Astrocyte of the spinal cord (primary cell): ENCODE measurements at places on chromosomes 7 and 10.

GRCh38 chr10:129891806-129892205 is 72.3 kb downstream of the EBF3 start:
- DNase-seq, result no peak

DNA sequence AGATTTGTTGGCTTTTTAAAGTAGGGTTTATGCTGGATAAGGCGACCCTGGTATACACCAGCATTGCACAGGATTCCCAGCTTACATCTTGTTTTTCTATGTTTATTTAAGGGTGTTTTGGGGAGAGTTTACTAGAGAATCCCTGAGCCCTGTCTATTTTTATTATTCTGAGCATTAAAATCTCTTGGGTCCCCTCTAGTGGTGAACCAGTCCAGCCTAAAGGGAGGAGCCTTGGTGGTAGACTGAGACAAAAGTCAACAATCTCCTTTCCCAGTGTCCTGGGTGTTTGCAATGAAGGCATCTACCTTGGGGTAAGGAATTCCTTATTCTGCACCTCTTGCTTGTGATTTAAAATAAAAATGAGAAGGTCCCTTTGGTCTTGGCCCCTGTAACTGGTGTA is 38.2 kb downstream of the ANTXRL start:
- DNase-seq, result no peak

GRCh38 chr7:105224884-105225651 is 163.7 kb downstream of the SRPK2 start:
- DNase-seq, result peak; percentile 94

DNA sequence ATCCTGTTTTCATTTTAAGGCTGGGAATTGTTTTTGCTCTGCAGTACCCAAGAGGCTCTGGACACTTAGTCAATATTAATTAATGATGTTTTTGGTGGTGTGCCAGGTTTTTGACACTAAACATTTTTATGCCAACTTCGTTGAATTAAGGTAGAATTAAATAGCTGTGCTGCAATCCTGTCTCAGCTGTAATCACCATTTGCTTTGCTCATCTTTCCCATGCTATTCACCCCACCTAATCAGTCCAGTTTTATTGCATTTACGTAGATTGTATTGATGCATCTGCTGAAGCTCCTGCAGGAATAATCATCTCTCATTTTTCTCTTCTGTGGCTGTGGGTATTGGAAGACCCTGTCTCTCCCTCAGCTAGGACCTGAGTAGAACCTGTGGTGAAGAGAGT is 52.6 kb upstream of the TRUB1 start:
- DNase-seq, result no peak

- no peak for DNase-seq
Observed at GRCh38 chr7:30802812-30803211, 31.6 kb downstream of the MINDY4 start.

GRCh38 chr7:19295376-19295775 is 150.2 kb upstream of the FERD3L start:
- no peak for DNase-seq

- DNase-seq, result no peak
Observed at GRCh38 chr7:68821846-68822245, 776.4 kb upstream of the AUTS2 start.

DNA sequence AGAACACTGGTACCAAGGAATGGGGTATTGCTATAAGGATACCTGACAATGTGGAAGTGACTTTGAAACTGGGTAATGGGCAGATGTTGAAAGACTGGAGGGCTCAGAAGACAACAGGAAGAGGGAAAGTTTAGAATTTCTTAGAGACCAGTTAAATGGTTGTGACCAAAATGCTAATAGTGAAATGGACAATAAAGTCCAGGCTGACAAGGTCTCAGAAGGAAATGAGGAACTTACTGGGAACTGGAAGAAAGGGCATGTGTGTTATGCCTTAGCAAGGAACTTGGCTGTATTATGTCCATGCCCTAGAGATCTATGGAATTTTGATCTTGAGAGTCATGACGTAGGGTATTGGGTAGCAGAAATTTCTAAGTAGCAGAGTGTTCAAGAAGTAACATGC is 38.0 kb downstream of the FAM149B1 start:
- no peak for DNase-seq

- no peak for DNase-seq
Observed at GRCh38 chr10:72174297-72174662, 41.5 kb upstream of the ANAPC16 start.

DNA sequence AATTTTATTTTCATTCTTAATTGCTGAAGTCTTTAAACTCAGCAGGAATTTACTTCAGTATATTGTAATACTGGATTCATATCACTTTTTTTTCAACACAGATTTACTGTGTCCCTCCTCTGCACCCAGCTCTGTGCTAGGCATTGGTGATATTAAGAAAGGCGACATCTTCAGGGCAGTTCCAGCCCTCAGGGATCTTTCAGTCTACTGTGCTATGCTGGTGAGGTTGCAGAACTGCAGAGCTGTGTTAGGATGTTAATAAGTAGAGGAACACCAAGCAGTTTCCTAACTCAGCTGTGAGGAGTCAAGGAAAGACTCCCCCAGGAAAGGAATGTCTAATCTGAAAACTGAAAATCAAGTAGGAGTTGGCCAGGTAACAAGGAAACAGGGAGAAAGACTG is 158.2 kb upstream of the NPY start:
- DNase-seq, result no peak

GRCh38 chr7:133398506-133398905 is 145.6 kb downstream of the EXOC4 start:
- no peak for DNase-seq

DNA sequence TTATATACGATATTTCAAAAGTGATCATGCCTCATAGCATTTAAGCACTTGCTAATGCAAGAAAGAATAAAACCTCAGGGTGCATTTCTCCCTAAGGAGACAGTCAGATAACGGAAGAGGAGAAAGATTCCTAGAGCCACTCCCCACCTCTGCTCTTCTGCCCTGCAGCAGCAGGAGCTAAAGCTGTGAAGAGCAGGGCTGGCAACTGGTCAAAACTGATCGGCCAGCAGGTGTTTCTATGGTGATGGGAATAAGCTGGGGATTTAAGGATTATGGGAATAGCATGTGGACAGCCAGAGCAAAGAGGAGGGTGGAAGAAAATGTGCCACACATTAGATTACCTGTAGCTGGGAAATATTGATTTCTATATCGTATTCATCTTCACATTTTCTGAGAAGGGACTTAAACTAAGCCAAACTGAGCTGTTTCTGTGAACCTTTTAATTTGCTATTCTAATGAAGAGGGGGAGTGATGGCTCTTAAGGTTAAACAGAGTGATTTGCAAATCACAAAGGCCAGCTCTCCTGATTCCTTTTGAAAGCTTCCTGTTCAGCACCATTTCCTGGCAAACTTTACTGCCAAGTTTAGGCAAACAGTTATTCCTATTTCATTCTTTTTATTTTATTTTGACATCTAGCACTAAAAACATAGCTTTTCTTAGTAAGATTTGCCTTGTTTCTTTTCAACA is 268.9 kb upstream of the PFKP start:
- DNase-seq, result no peak

DNA sequence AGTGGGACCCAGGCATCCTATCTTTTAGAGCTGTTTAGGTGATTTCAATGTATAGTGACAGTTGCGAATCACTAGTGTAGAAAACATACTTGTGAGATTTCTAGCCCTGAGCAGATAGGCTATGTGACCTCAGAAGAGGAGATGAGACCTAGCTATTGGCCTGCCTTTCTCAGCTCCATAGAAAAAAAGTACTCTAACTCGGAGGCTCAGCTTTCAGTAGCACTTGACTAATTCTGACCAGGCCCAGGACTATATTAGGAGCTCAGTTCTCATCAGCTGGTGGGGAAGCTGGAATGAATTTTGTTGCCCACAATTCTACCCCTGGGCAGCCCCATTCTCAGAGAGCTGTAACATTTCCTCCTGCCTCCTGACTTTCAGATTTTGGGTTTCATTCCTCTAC is 179.9 kb upstream of the NAMPT start:
- DNase-seq, result no peak

DNA sequence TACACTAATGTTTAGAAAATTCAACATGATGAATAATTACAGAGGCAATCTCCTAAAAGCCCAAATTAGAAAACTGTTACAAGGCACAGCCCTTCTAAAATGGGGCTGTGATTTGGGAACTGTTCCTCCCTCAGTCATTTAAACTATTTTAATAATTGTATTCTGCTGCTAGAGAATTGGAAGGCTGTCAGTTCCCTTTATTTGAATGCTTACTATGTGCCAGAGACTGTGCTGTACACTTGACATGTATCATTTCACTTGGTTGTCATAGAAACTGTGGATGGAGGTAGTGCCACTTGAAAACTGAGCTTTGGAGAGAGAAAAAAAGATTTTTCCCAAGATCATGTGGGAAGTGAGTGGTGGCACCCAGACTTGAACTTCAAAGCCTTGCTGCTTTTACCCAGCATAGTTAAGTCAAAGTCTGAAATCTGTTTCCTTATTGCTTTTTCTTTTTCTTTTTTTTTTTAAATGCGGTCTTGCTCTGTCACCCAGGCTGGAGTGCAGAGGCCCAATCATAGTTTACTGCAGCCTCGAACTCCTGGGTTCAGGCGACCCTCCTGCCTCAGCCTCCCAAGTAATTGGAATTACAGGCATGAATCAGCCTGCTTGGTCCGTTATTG is 23.6 kb downstream of the UBE2D1 start:
- no peak for DNase-seq

GRCh38 chr7:39221901-39222300 is 244.2 kb downstream of the POU6F2 start:
- DNase-seq, result no peak

- DNase-seq, result peak; percentile 42
Observed at GRCh38 chr10:110556969-110557601, 10.4 kb upstream of the SMC3 start.

DNA sequence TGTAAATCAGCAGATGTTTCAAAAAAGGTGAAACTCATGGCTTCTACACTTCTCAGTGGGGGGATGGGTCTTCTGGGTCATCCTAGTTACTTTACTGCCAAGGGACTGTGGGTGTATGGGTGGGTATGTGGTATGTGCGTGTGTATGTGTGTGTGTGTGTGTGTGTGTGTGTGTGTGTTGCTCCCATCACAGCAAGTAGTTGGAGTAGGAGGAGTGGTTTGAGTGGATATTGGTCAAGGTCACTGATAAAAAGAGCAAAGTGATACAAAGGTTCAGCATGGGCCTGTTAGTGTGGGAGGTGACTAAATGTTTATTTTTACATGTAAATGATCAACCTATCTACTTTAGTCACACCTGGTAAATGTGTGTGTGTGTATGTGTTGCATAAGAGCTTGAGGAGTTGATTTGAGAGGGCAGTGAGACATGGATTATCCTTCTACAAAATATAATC is 11.8 kb upstream of the COBL start:
- no peak for DNase-seq

GRCh38 chr7:116490351-116490750 is 9.2 kb upstream of the CAV2 start:
- DNase-seq, result no peak

DNA sequence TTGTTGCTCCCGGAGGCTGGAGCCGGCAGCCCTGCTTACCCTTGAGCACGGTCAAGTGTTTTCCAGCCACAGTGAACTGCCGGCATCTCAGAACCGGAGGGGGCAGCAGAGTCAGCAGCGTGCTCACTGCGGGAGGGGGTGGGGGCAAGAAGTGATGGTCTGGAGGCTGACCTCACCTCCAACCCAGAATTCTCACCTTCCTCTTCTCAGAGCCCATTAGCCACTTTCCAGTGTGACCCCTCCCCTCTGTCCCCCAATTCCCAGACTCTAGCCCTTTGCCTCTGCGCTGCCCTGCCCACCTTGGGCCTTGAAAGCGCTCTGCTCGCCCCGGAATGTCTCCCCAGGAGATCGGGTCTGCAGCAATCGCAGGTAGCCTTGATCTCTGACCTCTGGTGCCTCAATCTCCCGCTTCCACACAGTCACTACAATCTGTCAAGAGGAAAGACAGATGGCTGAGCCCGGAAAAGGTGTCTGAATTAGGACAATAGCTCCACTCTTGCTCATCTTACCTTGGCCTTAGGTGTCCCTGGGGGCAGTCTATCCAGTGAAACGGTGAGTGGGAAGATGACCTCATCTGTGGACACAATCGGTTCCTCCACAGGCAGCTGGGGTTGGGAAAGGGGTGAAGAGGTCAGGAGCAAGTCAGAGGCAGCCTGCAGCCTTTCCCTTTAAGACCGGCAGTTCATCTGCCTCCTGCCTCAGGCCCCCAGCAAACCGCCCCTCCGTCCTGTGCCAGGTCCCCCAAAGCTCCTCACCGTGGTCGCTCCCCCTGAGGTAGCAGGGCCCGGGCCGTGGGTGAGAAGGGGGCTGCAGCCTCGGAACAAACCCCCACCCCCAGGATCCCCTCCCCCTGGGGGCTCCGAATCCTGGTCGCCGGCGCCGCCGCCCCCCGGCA is 942 bp downstream of the TRAPPC14 start:
- no peak for DNase-seq

GRCh38 chr7:134014935-134015334 is 112.2 kb upstream of the LRGUK start:
- DNase-seq, result no peak

DNA sequence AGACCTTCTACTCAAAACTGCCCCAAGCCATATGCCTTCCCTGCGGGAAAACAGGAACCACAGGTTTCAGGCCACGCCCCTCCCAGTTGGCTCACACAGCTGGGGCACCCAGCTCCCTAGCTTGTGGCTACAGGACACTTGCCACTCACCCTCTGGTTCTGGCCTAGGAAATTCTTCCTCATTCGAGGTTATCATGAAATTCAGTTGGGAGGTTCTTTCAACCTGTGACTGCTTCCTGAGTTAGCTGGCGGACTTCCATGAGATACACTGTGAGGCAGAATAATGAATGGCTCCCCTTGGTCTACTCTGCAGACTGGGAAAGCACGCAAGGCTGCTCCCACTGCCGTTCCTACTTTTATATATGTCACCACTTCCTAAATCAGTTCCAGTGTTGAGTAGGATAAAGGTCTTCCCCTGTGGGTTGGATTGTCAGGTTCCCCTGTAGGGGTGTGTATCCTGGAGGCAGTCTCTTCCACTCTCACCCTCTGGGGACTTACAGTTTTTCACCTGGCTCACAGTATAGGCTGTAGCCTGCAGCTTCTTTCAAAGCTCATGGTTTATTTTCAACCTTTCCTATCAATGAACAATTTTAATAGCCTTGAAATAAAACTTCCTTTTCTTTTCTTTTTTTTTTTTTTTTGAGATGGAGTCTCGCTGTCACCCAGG is 37.0 kb downstream of the GPR22 start:
- peak; percentile 5 for DNase-seq

DNA sequence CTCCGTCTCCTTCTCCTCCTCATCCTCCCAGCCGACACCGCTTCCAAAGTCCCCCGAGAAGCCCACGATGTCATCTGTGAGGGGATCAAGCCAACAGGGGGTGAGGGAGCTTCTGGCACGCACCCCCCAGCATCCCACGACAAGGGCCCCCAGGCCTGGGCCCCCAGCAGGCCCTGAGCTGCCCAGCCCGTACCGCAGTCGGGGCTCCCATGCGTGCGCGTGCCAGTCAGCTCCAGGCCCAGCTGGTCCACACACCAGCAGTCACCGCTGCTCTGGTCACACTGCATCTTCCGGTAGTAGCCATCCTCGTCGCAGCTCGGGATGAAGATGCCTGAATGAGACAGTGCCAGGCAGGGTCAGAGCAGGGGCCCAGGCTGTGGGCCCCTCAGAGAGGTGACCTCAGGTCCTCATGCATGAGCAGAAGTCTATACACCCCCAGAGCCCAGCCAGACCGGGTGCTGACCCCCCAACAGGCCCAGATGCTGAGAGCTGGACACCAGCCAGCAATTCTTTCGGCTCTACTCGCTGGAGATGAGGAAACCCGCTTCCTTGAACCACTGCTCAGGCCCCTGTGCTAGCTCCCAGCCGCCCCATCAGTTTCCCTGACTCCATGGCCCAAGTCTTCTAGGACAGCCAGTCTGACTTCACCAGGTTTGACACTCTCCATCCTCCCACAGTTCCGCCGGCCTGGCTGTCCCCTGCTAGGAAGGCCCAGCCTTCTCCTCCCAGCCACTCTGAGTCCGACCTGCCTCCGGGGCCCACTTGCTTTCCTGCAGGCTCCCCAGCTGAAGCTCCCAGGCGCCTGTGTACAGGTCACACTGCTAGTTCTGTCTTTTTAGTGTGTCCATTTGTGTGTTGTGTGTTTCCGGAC is 25.3 kb downstream of the SPOCK2 start:
- DNase-seq, result no peak
